ENCODE measurements at places on chromosomes 2 and 18.

- peaks cover 4% of the 10 kb centered on the region for H3K4me1 ChIP-seq
- no peaks in the 10 kb centered on the region for H3K36me3 ChIP-seq
- no peak for DNase-seq
- H3K27me3 ChIP-seq = no peaks in the 10 kb centered on the region
- no peak overlapping the region for H3K4me3 ChIP-seq
- H3K27ac ChIP-seq = no peak overlapping the region
Measured at GRCh38 chr2:230335461-230335863, 8.5 kb downstream of the SP140L start.

DNA sequence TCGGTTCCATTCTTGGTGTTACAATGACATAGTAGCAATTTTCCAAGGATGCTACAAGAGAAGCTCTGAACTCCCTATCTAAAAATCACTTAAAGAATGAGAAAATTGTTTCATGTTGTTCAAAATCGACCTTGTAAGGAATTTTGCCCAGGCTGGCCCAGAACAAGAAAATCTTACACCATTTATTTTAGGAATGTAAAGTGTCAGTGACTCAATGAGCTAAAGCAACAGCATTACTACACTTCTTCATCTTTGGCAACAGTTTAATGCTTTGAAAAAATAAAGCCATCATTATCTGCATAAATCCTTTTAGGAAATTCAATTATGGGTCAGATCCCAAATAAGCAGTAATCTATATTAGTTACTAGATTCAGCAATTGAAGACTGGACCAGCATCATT lies 38.6 kb downstream of the SLC25A12 start:
- no peak for DNase-seq
- no peaks in the 10 kb centered on the region for H3K27me3 ChIP-seq
- no peak overlapping the region for H3K4me3 ChIP-seq
- no peaks in the 10 kb centered on the region for H3K4me1 ChIP-seq

GRCh38 chr2:50143822-50144575 lies 887.9 kb downstream of the NRXN1 start:
- H3K27ac ChIP-seq = no peak overlapping the region
- peak overlapping the region; percentile 10 for H3K4me3 ChIP-seq
- no peaks in the 10 kb centered on the region for H3K27me3 ChIP-seq
- no peak for DNase-seq

- no peak overlapping the region for H3K4me3 ChIP-seq
- H3K27ac ChIP-seq = no peak overlapping the region
- no peaks in the 10 kb centered on the region for H3K4me1 ChIP-seq
Measured at GRCh38 chr2:143946436-143947391, 573.2 kb downstream of the ZEB2 start.

DNA sequence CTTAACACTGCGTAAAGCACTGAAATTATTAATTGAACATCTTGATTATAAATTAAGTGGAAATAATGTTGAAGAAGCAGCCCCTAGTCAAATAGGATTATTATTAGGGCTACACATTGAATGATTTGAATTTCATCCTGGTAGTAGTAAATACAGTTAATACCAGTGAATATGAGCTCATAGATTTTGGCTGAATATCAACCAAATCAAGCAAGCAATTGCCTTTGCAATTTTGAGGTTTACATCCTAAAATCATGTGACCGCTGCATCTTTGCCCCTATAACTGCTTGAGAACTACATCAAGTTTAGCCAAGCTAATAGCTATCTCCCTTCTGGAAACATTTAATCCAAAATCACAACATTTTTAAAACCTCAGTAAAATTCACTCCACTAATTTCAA lies 801.2 kb upstream of the PIK3C3 start:
- no peaks in the 10 kb centered on the region for H3K36me3 ChIP-seq
- H3K27ac ChIP-seq = no peak overlapping the region
- no peaks in the 10 kb centered on the region for H3K4me1 ChIP-seq
- DNase-seq = no peak
- no peaks in the 10 kb centered on the region for H3K27me3 ChIP-seq

DNA sequence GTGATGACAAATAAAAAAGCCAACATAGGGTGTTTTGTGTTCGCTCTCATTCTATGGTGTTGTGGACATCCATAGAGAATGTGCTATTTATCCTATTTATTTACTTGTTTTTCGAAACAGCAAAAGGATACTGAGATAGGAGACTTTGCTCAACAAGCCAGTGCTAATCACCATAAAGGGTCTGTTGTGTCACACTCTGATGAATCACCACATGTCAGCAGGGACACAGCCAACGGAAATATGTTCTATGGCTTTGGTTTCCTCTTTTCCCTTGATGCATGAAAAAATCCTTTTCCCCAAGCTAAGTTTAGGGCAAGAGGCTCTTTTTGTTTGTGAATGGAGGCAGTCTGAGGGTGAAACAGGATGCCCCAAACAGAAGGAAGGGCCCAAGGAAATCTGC lies 154.3 kb downstream of the RNF152 start:
- peak overlapping the region; percentile 86 for H3K27ac ChIP-seq
- no peaks in the 10 kb centered on the region for H3K36me3 ChIP-seq
- peaks cover 8% of the 10 kb centered on the region for H3K4me1 ChIP-seq

GRCh38 chr2:10526281-10527000 lies 78.3 kb upstream of the ODC1 start:
- no peaks in the 10 kb centered on the region for H3K4me1 ChIP-seq
- no peak overlapping the region for H3K4me3 ChIP-seq
- no peaks in the 10 kb centered on the region for H3K27me3 ChIP-seq
- no peak overlapping the region for H3K27ac ChIP-seq
- no peaks in the 10 kb centered on the region for H3K36me3 ChIP-seq

DNA sequence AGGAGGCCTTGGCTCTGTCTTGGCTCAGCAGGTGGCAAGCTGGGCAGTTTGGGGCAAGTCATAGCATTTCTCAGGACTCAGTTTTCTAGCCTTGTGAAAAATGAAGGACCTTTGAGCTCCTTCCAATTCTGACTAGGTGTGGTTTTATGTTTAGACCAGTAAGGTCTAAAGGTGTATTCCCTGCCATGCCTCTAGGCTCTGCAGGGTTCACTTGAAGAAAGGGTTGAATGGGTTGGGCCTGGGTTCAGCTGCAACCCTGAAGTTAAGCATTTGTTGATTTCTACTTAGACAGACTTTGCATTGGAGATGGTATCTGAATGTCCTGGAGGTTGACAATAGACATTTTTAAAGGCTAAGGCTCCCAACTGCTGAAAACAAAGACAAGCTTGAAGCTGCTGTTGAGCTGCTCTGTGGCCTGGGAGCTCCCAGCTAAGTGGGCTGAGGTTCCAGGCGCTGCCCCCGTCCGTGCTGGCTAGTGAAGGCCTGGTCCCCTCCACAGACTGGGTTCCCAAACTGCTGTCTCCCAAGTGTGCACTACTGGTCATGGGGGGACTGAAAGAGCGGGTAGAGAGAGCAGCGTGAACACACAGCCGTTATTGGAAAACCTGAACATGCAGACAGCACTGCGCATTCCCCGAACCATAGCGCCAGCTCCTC lies 100.7 kb upstream of the SMAD7 start:
- no peak overlapping the region for H3K4me3 ChIP-seq
- DNase-seq = no peak
- H3K36me3 ChIP-seq = no peaks in the 10 kb centered on the region
- peaks cover 11% of the 10 kb centered on the region for H3K4me1 ChIP-seq

DNA sequence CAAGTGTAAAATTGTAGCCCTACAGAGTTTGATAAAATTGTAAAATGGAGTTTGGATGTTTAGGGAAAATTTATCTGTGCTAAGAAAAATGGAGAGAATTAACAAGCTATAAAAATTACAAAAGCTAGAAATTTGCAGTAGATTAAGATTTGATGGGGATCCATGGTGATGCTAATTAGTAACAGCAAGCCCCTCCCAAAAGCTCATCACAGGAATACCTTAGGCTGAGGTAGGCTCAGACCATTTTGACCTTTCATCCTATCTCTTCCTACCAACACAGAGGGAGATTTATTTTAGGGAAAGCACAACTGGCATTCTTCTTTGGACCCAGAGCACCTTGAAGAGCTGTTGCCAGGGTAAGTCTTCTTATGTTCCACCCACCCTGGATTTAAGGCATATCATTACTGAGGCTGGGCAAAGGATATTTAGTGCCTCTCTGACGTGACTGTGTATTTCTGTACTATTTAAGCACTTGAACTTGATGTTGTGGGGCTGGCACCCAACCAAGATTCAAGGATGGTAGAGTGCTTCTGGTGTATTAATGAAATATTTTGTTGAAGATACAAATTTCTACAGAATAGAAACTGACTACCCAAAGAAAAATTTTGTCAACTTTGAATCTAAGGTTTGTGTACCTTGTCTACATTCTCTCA lies 70.8 kb upstream of the SLC39A10 start:
- DNase-seq = no peak
- H3K36me3 ChIP-seq = no peaks in the 10 kb centered on the region
- no peak overlapping the region for H3K27ac ChIP-seq

- no peaks in the 10 kb centered on the region for H3K27me3 ChIP-seq
- H3K4me3 ChIP-seq = no peak overlapping the region
- no peaks in the 10 kb centered on the region for H3K36me3 ChIP-seq
- no peak overlapping the region for H3K27ac ChIP-seq
- no peak for DNase-seq
- H3K4me1 ChIP-seq = no peaks in the 10 kb centered on the region
Measured at GRCh38 chr2:1505031-1505441, 91.8 kb downstream of the TPO start.

GRCh38 chr2:53312721-53313120 lies 454.9 kb upstream of the CHAC2 start:
- H3K27me3 ChIP-seq = no peaks in the 10 kb centered on the region
- H3K36me3 ChIP-seq = no peaks in the 10 kb centered on the region
- no peak overlapping the region for H3K4me3 ChIP-seq
- no peaks in the 10 kb centered on the region for H3K4me1 ChIP-seq
- no peak for DNase-seq
- no peak overlapping the region for H3K27ac ChIP-seq

DNA sequence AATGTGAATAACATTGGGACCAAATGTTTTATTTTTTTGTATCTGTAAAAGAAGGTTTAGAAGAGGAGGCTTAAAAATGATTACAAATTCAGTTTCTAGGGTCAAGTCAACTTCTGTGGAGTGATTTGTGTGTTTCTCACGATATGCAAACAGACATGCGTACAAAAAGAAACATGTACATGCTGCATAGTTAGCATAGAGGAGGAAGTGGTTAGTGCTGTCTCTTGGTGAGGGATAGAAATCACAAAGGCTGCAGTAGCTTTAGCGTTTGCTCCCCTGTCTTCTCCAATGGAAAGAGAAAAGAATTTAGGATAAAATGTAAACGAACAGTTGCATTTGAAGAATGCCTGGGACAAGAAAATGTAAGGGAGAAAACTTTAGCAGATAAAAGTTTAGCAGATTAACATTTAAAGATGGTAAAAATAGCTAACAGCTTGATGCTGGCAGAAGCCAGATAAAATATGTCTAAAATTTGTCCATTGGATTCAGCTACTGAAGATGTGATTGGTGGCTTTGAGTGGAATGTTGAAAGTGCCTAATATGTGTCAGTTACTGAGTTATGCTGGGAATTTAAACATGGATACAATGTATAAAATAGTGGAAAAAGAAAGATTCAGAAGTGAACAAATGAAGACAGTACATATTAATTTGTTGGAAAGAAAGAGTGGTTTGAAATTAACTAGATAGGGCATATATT lies 44.9 kb downstream of the MALT1 start:
- H3K4me3 ChIP-seq = no peak overlapping the region
- no peak for DNase-seq
- no peaks in the 10 kb centered on the region for H3K4me1 ChIP-seq
- H3K27ac ChIP-seq = no peak overlapping the region
- H3K36me3 ChIP-seq = peaks cover 73% of the 10 kb centered on the region
- no peaks in the 10 kb centered on the region for H3K27me3 ChIP-seq

DNA sequence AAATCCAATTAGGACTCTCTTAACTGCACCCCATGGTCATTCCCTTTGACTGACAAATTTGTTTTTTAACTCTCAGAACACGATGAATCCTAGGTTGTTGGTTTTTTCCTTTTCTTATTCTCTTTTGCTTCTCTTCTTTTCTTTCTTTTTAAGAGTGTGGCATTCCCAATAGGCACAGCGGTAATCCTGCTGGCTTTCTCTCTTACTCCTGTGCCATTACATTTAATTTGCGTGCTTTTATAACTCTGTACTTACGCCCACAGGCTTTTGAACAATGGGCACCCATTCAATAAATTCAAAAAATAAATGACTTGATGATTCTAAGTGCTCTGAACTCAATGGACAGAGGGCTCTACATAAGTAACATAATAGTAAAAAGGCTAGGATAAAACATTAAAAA lies 189.0 kb upstream of the SMAD7 start:
- no peak overlapping the region for H3K4me3 ChIP-seq
- no peaks in the 10 kb centered on the region for H3K27me3 ChIP-seq
- H3K27ac ChIP-seq = no peak overlapping the region
- DNase-seq = no peak

DNA sequence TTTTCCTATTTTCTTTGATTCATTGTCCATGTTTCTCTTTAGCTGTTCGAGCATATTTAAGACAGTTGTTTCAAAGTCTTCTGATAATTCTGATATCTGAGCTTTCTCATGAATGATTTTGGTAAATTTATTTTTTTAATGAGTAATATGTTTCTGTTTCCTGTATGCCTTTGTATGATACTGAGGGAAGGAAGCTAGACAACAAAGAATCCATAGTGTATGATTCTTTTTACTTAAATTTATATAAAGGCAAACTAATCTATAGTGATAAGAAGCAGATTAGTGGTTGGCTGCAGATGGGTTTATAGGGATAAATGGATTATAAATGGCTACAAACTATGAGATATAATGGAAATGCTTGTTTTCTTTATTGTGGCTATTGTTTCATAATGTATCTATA lies 352.7 kb upstream of the CDH2 start:
- no peaks in the 10 kb centered on the region for H3K36me3 ChIP-seq
- no peak for DNase-seq
- no peak overlapping the region for H3K27ac ChIP-seq
- no peak overlapping the region for H3K4me3 ChIP-seq
- H3K4me1 ChIP-seq = no peaks in the 10 kb centered on the region
- H3K27me3 ChIP-seq = no peaks in the 10 kb centered on the region

DNA sequence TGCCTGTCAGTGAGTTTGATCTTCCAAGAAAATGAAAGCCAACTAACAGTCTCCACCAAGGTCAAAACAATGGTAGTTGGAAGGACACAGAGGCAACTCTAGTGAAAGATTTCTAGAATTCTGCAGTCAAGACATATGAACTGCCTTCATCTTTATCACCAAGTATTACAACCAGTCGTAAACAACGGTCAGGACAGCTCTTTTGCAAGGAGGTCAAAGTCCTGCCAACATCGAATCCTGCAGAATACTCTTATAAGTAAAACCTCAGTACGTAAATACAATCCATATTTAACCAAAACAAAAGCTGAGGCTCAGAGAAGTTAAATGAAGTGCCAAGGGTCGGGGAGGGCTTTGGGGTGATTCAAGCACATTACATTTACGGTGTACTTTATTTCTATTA lies 3.1 kb downstream of the FEZ2 start:
- DNase-seq = no peak
- H3K27ac ChIP-seq = no peak overlapping the region
- H3K27me3 ChIP-seq = no peaks in the 10 kb centered on the region
- H3K36me3 ChIP-seq = no peaks in the 10 kb centered on the region

DNA sequence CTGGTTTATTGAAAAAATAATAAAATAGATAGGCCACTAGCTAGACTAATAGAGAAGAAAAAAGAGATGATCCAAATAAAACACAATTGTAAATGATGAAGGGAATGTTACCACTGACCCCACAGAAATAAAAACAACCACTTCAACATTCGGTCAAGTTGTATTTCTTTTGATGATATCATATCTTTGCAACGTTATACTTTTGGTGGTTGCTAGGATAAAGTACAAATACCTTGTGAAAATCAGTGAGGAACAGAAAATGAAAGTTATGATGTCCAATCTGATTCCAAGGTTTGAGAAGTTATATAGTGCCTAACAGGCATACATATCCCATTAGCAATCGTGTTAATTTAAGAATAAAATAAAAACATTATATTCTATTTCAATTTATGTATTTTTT lies 6.6 kb upstream of the ASNSD1 start:
- no peak for DNase-seq
- H3K4me3 ChIP-seq = no peak overlapping the region
- no peaks in the 10 kb centered on the region for H3K27me3 ChIP-seq
- no peaks in the 10 kb centered on the region for H3K36me3 ChIP-seq
